Posterior vena cava (tissue), 2 donors: ENCODE measurements at places on chromosomes 7 and 10. TPM values are rescaled to one million over a fixed set of nuclear protein-coding genes. Genes with fewer than 3 reads are reported as not detected.

Gene BCL7B
- 79.2 TPM for total RNA-seq

Gene VWDE
- 0.10 TPM for total RNA-seq

Gene MKI67
- total RNA-seq = 2.0 TPM

Gene PKD2L1
- not detected for total RNA-seq

Gene FXYD4
- total RNA-seq = not detected

Gene SORCS1
- 0.37 TPM for total RNA-seq

Gene ADAM8
- total RNA-seq = 7.0 TPM

Gene TMEM209
- 12.4 TPM for total RNA-seq

Gene CRTAC1
- total RNA-seq = 22.9 TPM

Gene PLXNA4
- 24.9 TPM for total RNA-seq

Gene EPHA1
- total RNA-seq = not detected

Gene IKZF1
- total RNA-seq = 11.9 TPM

Gene HOXA13
- total RNA-seq = 0.14 TPM

Gene VAX1
- not detected for total RNA-seq

Gene LRGUK
- 0.95 TPM for total RNA-seq

Gene NEURL1
- 0.48 TPM for total RNA-seq

Gene NPFFR1
- not detected for total RNA-seq

Gene STOX1
- total RNA-seq = 0.32 TPM

Gene CDK5
- 7.3 TPM for total RNA-seq

Gene ELMO1
- 46.7 TPM for total RNA-seq

Gene DLX6
- total RNA-seq = 2.0 TPM

Gene ARL4A
- total RNA-seq = 23.9 TPM

Gene LDB1
- 28.9 TPM for total RNA-seq

Gene CHST3
- 37.7 TPM for total RNA-seq

Gene PILRA
- 5.9 TPM for total RNA-seq

Gene LIPF
- total RNA-seq = not detected

Gene PHKG1
- total RNA-seq = 3.7 TPM

Gene KNDC1
- total RNA-seq = 0.37 TPM

Gene NRG3
- 1.5 TPM for total RNA-seq

Gene POM121C
- total RNA-seq = 28.8 TPM

Gene AASS
- 14.3 TPM for total RNA-seq

Gene OGDHL
- total RNA-seq = not detected

Gene OR2A1
- not detected for total RNA-seq

Gene PPIF
- 20.4 TPM for total RNA-seq

Gene KLF14
- 0.23 TPM for total RNA-seq

Gene GNAI1
- total RNA-seq = 36.1 TPM

Gene MEST
- total RNA-seq = 19.8 TPM

Gene FAM241B
- 3.1 TPM for total RNA-seq

Gene CTAGE15
- not detected for total RNA-seq

Gene ZNF365
- total RNA-seq = 0.10 TPM

Gene AKR1C2
- 27.1 TPM for total RNA-seq

Gene FAM25A
- total RNA-seq = not detected

Gene GRK5
- 57.5 TPM for total RNA-seq

Gene C1GALT1
- total RNA-seq = 28.8 TPM

Gene KIF5B
- 171 TPM for total RNA-seq

Gene AKR1C4
- total RNA-seq = not detected

Gene HMX2
- total RNA-seq = not detected
